ENCODE measurements at places on chromosomes 7 and 10. TPM values are rescaled to one million over a fixed set of nuclear protein-coding genes. Genes with fewer than 3 reads are reported as not detected.

Gene MYL10
- total RNA-seq, result not detected

GRCh38 chr10:84783386-84783785 lies 455.0 kb downstream of the CCSER2 start:
- DNase-seq, result no peak

GRCh38 chr7:147376192-147376591 lies 1214.4 kb upstream of the C7orf33 start:
- no peak for DNase-seq

- no peak for DNase-seq
These were observed 50.6 kb downstream of the PTPRN2 start for GRCh38 chr7:158536871-158537515.

GRCh38 chr10:110725801-110726630 lies 81.9 kb downstream of the RBM20 start:
- DNase-seq, result no peak

Measured in ureter (tissue), 1 donor.